ENCODE measurements at places on chromosomes 1 and 21.
A peak's percentile ranks its signal among the peaks of the same experiment; 100 is the strongest.

DNA sequence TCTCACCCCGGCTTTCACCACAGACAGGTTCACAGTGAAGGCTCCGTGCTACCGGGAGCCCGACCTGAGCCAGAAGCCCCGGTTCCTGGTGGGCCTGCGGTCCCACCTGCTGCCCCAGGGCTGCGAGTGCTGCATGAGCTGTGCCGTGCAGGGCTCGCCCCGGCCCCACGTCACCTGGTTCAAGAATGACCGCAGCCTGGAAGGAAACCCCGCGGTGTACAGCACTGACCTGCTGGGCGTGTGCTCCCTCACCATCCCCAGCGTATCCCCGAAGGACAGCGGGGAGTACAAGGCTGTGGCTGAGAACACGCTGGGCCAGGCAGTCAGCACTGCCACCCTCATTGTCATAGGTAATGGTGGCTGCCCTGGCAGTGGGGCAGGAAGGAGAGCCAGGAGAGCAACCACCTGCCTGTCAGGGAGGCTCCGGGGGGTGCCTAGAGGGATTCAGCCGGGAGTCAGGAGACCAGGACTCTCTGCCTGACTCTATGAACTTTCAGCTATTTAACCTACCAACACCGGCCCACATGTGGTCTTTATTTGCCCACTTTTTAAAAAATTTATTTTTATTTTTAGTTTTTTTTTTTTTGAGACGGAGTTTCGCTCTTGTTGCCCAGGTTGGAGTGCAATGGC lies 36.4 kb downstream of the IGFN1 start:
- no peak for DNase-seq

DNA sequence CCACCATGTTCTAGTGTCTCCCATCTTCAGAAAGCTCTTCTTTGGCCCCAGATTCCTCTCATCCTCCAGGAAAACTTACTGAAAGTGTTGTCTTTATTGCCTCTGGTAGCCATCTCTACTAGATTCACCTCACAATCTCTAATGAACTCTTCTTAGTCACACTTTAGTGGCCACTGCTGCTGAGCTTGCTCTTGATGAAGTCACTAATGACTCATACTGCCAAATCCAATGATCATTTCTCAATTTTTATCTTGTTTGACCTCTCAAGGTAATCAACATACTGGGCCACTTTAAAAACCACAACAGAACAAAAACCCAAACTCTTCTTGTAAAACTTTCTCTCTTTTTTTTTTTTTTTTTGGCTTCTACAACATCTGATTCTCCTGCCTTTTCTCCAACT lies 196.4 kb downstream of the LHX8 start:
- no peak for DNase-seq

DNA sequence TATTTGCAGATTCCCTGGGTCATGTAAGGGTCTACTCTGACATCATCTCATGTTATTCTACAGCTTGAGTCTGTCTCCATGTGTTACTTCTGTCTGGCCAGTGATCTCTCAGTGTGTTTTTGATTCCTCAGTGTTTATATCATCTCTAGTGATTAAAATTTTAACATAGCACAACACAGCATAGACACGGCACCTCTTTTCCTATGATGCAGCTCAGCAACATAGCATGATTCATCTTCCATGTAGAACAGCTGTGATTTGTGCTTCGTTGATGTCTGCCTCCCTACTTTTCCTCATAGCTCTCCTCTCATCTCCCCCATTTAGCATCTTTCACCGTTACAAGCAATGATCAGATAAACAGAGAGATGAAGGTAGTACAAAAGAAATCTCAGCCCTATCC lies 163.9 kb upstream of the DPT start:
- no peak for DNase-seq

- no peak for DNase-seq
Measured at GRCh38 chr1:2979191-2980072, 41.8 kb upstream of the ACTRT2 start.

- no peak for DNase-seq
Measured at GRCh38 chr1:12173041-12173509, 6.3 kb downstream of the TNFRSF1B start.

GRCh38 chr1:10031461-10031860 lies 1.3 kb upstream of the UBE4B start:
- DNase-seq: no peak

DNA sequence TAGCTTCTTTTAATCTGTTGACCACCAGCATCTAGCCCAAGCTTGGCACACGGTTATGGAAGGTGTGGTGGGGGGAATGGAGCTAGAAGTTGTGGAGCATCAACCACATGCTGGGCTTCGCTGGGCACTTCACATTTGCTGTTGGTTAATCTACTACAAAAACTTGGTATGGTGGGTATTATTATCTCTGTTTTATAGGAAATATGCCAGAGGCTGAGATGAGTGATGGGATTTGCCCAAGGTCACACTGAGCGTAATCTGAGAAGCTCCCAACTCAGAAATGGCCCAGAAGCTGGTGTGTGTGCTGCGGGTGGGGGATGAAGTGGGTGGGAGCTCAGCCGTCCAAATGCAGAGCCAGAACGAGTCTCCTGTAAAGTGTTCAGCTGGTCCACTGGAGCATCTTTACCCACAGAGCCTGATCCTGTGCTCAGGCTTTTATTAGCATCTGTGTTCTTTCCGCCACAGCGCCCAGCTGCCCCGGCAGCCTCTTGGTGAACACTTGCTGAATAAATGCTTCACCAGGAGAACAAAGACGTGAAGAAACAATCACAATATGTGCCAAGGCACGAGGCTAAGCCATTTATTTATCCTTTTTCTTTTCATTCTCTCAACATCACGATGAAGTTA lies 98.6 kb upstream of the JUN start:
- no peak for DNase-seq

DNA sequence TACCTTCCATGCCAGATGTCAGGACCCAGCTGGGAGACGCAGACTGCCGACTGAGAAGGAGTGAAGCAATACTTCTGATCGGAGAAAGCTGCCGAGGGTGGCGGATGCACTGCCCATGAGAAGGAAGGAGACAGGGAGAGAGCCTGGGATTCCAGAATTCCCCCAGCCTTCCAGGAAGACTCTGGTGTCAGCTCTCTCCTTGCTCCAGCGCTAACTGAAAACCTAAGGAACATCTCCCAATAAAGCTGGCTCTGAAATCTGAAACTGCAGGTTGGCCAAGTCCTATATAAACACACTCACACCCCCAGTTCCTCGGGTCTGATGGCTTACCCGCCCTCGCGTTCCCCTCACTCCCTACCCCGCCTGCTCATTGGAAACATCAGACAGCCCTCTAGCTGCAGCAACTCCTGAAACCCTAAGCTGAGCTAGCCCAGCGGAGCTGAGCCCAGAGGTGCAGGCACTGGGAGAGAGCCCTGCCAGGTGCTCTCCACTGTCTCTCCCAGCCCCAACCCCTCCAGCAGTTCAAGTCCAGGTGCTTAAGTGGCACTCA lies 52.3 kb downstream of the PLEKHA6 start:
- no peak for DNase-seq

- DNase-seq: peak; percentile 82
Measured at GRCh38 chr21:28336314-28336713, 656.4 kb downstream of the LTN1 start.

DNA sequence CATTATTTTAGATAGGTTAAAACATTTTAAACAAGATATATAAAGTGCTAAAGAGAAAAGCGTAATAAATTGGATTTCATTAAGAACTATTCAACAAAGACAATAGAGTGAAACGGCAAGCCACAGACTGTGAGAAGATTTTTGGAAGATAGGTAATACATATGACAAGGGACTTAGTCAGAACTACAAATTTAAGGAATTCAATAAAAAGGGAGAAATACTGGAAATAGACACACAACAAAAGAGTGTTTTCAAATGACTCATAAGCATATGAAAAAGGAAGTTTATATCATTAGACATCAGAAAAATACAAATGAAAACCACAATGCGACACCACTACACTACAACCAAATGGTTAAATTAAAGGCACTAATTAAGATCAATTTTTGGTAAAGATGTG lies 90.5 kb downstream of the GDAP2 start:
- DNase-seq: no peak

GRCh38 chr1:54499360-54500106 lies 48.5 kb upstream of the ACOT11 start:
- DNase-seq: no peak

DNA sequence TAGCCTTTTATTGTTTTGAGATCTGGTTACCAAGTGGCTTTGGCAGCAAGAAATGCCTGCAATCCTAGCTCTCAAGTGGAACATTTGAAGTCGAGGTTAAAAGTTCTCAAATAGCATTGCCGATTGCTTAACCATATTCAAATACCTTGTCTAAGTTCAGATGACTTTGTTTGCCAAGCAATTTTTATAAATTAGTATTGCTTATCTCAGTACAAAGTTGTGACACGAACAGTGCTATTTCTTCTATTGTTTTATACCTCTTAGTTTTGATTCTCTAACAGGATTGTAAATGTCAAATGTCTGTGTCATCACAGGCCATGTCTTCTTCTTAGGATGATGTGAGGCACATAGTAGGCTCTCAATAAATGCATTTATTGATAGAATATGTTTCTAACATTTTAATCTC lies 633.3 kb downstream of the PTPRC start:
- DNase-seq: no peak

- no peak for DNase-seq
Measured at GRCh38 chr21:41368735-41369104, 6.9 kb downstream of the MX2 start.

DNA sequence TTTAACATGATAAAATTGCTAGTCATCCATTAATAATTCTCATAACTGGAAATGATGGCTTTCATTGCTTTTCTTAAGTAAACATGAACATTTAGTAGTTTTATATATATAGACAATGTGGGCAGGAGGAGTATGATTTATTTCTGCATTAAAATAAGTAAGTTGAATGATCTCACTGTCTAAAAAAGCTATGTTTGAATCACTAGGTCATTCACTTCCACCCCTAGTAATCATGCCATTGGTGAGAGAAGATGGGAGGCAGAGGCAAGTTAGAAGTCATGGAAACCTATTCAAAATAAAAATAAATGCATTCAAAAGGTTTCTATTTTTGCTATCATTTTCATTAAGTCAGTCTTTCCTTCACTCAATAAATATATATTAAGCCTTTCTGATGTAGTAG lies 226.4 kb downstream of the DUSP10 start:
- no peak for DNase-seq

DNA sequence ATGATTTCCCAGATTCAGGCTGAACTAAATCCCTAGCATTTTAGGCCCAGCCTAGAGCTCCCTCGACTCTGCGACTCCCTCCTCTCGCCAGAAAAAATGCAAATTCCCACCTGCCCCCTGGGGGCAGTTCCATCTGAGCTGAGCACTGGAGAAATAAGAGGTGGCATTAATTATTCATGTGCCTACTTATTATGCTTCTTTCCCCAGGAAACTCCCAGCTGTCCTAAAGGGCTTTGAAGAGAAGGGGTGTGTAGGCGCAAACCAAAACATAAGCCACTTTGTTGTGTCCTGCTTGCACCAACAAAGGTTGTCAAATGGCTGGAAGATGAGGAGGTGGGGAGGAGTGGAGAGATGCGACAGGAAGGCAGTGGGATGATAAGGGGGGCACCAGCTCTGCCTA lies 41.4 kb upstream of the GOLT1A start:
- no peak for DNase-seq

DNA sequence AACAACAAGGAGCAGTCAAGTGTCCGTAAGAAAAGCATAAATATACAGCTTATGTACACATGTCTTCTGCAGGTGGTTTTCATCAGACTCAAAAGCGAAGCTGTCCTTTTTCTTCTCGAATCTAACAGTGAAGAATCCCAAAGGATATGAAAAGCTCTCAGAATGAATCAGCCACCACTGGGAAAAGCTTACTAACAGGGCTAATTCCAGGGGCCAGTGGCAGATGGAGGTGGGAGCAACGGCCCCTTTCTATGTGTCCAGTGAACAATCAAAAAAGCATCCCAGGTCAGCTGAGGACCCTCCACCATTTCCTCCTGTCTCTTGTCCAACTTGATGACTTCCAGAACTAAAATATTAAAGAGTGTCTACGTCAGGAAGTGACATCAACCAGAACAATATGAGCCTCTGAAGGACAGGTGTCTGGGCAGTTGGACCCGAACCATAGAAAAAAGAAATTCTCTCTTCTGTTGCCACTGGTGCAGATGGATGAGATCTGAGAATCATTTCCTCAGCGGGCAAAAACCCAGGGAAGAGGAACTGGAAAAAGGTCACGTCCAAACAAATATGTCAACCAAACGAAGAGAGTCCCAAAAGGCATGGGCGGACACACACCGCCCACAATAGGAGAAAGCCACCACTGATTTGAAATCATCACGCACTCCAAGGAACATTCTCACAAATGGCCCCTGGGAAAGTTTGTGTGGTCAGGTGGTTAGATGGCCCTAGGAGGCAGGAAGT lies 70.4 kb upstream of the TIAM1 start:
- no peak for DNase-seq

GRCh38 chr1:48726139-48726538 lies 50.6 kb downstream of the BEND5 start:
- DNase-seq: no peak

Data from LNCaP clone FGC (cell line).